ENCODE measurements at places on chromosomes 7 and 10.

- no peak for DNase-seq
Measured at GRCh38 chr10:47243791-47244190, 56.2 kb upstream of the GDF10 start.

- DNase-seq, result no peak
Measured at GRCh38 chr10:6769704-6770417, 189.8 kb upstream of the PRKCQ start.

DNA sequence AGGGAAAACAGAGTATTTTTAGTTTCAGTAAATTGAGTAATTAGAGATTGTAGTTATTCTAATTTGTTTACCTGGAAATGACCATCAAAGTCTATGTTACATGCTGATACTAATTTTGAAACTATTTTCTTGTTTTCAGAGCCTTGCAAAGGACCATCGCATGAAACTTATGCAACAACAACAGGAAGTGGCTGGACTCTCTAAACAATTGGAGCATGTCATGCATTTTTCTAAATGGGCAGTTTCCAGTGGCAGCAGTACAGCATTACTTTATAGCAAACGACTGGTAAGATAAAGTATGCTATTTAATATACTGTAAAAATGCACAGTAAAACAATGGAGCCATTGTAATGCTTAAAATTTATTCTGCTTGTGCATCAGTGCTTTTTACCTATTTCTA is 78.5 kb downstream of the TRIM24 start:
- no peak for DNase-seq

GRCh38 chr10:43930777-43931176 is 282.1 kb upstream of the ZNF32 start:
- no peak for DNase-seq

- DNase-seq, result no peak
Measured at GRCh38 chr10:118853916-118854315, 99.1 kb upstream of the CACUL1 start.

GRCh38 chr7:29642494-29643155 is 79.0 kb downstream of the PRR15 start:
- DNase-seq, result no peak

GRCh38 chr7:26187380-26188205 is 13.0 kb downstream of the HNRNPA2B1 start:
- DNase-seq, result no peak

DNA sequence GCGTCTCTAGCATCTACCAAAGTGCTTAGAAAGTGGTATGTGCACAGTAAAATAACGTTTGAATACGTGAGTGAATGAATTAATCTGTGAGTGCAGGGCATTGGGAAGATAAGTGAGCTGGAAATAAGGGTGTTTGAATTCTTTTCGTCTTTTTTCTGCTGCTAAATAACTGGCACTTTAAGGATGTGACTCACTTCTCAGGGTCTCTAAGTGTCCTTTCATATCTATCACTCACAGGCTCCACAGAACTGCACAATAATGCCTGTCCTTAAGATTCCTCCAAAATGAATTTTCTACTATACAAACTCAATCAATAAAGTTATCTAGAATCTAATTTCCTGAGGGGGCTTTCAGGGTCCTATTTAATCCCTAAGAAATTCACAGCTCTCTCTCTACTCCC is 3.2 kb upstream of the DGKB start:
- no peak for DNase-seq

DNA sequence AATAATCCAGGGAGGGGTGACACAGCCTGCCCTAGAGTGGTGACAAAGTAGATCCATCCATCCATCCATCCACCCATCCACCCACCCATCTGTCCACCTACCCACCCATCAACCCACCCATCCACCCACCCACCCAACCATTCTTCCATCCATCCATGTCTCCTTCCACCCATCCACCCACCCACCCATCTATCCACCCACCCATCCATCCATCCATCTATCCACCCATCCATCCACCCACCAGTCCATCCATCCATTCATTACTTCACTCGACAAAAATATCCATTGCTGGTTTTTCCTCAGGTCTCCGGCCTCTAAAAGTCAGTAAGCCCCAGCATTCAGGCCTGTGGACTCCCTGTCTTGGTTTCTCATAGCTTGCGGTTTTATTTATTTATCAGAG is 12.5 kb upstream of the LIMK1 start:
- no peak for DNase-seq

DNA sequence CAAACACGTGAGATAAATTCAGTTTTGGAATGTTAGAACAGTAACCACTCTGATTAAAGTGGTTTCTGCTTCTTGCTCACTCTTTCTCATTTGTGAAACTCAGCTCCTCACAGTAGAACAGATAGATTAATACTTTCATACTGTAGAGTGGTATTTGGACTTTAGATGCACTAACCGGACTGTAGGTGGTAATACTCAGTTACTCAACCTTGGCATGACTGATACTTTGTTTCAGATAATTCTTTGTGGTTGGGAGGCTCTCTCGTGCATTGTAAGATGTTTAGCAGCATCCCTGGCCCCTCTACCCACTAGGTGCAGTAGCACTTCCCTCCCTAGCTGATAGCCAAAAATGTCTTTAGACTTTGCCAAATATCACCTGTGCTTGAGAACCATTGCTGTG is 37.6 kb downstream of the MCU start:
- no peak for DNase-seq

DNA sequence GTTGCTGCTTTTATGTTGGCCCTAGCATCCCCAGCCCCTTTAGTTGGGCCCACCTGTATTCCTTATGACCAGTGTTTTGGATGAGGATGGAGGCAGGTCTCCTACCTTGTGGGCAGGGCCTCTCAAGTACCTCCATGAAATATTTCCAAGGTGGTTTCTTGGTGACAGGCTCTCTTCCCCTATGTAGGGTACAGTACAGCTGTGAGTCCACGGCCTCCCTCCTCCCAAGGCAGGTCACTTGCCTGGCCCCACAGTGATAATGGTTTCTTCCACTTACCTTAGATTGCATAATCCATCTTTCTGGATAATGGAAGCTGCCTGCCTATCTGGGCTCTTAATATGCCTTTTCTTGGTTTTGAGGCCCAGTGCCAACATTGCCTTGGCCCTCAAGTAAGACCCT is 110.4 kb downstream of the NT5C2 start:
- no peak for DNase-seq

GRCh38 chr10:124693396-124693795 is 50.8 kb downstream of the FAM53B start:
- no peak for DNase-seq

- no peak for DNase-seq
Measured at GRCh38 chr7:31890766-31891165, 179.4 kb downstream of the PDE1C start.

DNA sequence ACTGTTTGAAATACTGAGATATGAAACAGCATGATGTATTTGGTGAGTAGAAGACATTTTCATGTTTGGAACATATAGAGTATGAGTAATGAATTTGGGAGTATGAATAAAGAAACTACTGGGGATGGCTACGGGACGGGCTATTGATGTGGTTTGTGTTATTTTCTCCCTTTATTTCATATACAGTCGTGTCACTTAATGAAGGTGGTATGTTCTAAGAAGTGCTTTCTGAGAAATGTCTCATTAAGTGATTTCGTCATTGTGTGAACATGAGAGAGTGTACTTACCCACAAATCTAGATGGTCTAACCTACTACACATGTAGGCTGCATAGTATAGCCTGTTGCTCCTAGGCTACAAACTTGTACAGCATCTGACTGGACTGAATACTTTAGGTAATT is 106.3 kb downstream of the CCNY start:
- no peak for DNase-seq

DNA sequence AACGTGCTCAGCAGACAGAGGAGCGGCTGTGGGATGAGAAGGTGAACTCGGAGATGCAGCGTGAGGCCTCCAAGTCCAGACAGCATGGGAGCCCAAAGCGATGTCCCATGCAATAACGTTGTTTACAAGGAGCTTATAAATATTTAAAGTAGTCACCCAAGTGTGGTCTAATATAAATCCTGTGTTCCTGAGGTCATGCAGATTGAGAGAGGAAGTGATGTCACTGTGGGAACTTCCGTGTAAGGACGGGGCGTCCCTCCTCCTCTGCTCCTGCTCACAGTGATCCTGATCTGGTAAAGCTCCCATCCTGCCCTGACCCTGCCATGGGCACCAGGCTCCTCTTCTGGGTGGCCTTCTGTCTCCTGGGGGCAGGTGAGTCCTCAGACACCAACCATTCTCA is 94.7 kb upstream of the PRSS58 start:
- no peak for DNase-seq

DNA sequence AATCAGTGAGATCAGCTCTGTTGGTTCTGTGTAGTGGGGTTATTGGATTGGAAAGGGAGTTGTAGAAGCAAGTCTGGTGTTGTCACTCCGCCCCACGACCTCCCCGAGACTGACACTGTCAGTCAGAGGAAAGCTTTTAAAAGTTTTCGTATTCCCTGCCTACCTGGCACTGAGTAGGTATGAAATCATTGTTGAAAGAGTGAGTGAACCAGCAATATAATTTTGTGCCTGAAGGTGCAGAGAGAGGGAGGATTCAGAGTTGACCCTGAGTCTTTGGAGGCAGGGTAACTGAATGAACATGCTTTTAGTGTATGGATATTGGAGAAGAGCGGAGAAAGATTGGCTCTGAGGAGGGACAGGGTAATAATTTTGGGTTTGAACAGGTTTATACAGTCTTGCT is 27.3 kb downstream of the CCNY start:
- no peak for DNase-seq

DNA sequence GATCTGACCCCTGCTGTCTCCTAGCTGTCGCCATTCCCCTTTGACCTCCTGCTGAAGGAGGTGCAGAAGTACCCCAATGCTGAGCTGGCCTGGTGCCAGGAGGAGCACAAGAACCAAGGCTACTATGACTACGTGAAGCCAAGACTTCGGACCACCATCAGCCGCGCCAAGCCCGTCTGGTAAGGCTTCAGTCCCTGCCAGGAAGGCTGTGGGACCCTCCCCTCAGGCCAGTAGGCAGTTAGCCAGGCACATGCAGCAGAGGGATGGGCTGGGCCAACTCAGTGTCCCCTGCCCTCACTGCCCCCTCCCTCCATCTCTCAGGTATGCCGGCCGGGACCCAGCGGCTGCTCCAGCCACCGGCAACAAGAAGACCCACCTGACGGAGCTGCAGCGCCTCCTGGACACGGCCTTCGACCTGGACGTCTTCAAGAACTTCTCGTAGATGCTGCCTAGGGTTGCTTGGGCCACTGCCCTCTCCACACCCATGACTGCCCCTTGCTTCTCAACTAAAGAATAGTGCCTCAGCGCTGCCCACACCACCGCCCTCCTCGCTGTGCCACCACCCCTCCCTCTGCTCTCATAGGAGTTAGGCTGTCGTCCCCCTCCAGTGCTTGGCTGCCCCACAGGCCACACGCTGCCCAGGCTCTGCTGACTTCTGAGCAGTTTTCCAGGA is 41.0 kb upstream of the ZMIZ2 start:
- no peak for DNase-seq

DNA sequence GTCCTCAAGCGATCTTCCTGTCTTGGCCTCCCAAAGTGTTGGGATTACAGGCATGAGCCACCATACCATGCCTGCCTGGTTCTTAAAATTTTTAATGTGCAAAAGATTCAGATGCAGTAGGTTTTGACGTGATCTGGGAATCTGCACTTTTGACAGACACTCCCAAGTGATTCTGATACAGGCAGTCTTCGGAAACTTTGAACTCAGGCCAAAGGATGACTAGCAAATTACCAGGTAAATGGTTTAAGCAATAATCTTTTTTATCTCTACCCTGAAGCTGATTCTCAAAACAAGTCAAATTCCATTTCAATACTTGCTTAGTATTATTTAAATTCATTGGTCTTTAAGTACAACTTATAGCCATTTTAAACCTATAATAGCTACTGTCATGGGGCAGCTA is 2.6 kb upstream of the ADO start:
- DNase-seq, result no peak

DNA sequence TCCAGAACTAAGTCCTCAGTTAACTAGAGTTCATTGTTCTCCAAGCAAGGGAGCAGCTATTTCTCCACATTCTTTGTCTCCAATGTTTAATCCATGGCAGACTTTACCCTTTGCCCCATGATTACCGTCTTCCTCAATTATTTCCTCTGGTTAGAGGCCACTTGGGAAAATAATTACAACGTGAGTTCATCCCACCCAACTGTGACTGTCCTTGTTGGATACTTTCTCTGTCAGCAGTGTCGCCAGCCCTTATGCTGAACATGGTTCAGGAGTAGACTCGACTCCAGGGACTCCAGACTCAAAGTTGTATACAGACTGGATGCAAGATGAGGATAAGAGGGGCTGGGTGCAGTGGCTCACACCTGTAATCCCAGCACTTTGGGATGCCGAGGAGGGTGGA is 17.1 kb upstream of the SEPHS1 start:
- no peak for DNase-seq

DNA sequence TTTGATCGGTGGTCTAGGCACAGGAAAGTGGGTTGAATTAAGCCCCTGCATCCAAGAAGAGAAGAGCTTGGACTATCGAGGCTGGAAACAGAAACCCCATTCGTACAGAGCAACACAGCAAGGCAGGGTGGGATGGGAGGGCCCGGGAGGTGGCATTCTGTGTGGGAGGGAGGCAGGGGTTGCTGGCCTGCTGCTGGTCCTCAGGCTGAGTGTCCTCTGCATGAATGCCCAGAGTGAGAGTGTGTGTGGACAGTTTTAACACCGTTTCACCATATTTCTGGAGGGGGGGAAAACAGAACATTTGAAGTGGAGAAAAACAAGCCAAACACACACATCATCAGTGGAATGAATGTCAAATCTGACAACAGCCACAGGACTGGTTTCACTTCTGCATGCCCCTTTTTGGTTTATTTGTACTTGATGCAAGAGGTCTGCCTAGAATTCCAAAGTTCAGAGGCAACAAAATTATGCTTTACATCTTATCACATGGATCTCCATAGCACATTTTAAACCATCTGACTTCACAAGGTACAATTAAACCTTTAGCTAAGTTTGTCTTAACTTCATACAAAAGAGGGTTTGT is 11.1 kb upstream of the ENO4 start:
- DNase-seq, result no peak

DNA sequence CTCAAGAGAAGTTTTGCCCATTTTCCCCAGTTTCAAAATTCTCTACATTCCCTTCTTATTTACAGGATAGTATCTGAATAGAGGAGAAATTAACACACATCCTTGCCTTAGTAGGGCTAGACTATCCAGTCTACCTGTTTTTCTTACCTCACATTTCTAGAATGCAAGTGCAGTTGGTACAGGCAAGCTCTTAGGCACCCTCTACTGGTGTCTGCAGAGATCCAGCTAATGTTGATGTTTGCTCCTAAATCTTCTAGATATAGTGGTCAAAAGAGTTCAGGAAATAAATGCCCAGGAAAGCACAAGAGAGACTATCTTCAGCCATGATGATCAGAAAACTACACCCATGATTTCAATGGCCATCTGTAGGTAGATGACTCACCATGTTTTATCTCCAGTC is 205.3 kb downstream of the HTR7 start:
- DNase-seq, result no peak

GRCh38 chr7:2373646-2374045 is 19.0 kb downstream of the EIF3B start:
- no peak for DNase-seq

GRCh38 chr10:35922876-35923600 is 280.9 kb upstream of the FZD8 start:
- no peak for DNase-seq

GRCh38 chr10:132710036-132710686 is 75.8 kb downstream of the NKX6-2 start:
- DNase-seq, result no peak

- no peak for DNase-seq
Measured at GRCh38 chr7:113256883-113257531, 138.7 kb upstream of the SMIM30 start.

- no peak for DNase-seq
Measured at GRCh38 chr10:4397337-4397736, 428.7 kb upstream of the AKR1E2 start.

- no peak for DNase-seq
Measured at GRCh38 chr10:51321980-51322379, 247.7 kb downstream of the PRKG1 start.
